Cerebellum (tissue), 4 donors: ENCODE measurements at places on chromosomes 6 and 20. TPM values are rescaled to one million over a fixed set of nuclear protein-coding genes. Genes with fewer than 3 reads are reported as not detected.

DNA sequence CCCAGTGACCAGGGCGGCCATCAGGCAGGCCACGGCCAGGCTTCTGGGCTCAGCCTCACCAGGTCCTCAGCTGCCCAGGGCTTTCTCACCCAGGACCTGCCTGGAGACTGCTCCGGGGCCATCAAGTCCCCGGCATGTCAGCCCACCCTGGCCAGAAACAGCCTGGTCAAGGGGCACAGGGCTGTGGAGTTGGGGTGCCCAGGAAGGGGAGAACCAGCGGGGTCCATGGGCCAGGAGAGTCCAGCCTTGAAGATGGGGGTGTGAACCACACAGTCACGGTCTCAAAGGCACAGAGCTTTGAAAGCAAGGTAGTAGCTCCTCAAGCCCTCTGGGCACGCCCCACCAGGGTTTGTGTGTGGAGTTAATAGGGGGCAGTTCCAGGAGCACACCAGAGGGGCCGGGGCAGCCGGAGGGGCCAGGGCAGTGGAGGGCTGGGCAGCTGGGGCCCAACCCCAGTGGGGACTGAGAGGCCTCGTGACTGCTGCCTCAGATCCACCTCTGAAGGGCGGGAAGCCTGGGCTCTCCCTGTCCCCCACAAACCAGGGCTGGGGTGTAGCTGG lies 48.0 kb upstream of the BHLHE23 start:
- no peak for DNase-seq

GRCh38 chr6:82385546-82385945 lies 21.9 kb downstream of the TPBG start:
- DNase-seq, result no peak

DNA sequence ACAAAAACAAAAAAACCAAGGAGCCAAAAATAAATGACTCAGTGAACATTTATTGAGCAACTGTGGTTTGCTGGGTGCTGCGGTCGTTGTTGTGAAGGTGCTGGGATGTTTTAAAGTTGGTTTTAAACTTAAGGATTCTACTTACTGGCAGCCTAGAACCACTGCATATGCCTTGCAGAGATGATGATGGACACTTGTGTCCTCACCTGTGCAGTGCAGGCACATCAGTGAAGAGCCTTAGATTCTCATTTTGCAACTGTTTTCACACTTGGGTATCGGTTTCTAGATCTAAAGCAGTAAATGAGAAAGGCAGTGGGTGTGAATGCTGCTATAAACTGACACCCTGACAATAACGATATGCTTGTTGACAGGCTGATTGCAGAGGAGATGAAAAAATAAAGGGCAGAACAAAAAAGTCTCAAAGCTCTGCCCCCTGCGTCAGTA lies 68.8 kb downstream of the UTRN start:
- no peak for DNase-seq

C6orf58 gene
- total RNA-seq, result not detected
